HFF-Myc (cell line): ENCODE measurements at places on chromosomes 4 and X.

GRCh38 chrX:149650162-149650561, 18.6 kb upstream of the TMEM185A start:
- no peak for DNase-seq

DNA sequence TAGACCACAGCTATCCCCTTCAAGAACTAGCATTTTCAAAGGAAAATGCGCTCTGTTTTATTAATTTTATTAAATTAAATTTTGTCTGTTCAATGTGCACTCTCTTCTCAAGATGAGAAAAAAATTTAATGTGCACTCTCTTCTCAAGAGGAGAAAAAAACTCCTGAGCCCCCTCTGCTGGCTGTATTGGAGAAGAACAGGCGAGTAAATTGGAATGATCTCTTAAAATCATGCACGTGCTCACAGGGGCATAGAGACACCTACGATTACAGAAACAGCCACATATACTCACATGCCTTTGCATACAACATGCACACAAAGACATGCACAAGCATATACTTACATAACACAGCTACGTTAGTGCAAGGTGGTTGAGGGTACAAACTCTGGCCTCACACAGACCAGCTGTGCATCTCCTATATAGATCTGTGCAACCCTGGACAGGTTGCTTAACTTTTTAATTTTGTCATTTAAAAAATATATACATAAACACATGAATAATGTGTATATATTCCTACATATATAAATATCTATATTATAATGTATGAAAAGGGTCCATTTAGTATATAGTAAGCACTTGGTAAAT, 176.2 kb upstream of the CXorf66 start:
- no peak for DNase-seq

DNA sequence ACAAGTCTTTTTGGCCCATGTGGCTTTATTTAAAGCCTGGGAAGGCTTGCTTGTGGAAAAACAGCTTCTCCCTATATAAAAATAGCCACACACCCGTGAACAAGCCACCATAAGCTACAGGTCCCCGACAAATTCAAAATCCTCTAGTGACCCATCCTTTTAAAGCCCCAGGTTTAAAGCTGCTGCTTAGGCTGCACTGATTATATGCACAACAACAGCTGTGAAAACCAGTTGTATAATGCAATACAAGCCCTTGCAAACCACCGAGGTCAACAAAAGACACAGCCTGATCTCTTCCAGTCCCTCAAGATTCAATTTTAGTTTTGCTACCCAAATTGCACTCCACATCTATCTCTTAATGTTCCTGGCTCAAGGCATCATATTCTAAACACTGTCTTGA, 186.0 kb upstream of the WDFY3 start:
- no peak for DNase-seq

- peak; percentile 83 for DNase-seq
Measured at GRCh38 chr4:176794151-176794550, 1.4 kb upstream of the VEGFC start.

DNA sequence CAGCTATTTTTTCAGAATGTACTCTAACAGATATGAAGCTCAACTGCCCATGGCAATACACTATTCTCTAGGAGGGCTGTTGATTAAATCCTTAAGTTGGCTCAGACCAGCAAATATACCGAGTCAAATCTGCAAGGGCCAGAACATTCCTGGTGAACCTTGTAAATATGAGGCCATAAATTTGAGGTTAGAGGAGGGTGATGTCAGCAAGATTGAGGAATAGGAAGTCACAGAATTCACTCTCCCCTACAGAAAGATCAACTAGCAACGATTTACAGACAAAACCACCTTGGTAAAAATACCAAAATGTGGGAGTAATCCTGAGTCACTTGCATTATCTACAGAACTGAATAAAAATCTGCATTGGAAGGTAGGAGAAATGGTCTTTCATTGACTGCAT, 399.3 kb downstream of the GPM6A start:
- DNase-seq = no peak

DNA sequence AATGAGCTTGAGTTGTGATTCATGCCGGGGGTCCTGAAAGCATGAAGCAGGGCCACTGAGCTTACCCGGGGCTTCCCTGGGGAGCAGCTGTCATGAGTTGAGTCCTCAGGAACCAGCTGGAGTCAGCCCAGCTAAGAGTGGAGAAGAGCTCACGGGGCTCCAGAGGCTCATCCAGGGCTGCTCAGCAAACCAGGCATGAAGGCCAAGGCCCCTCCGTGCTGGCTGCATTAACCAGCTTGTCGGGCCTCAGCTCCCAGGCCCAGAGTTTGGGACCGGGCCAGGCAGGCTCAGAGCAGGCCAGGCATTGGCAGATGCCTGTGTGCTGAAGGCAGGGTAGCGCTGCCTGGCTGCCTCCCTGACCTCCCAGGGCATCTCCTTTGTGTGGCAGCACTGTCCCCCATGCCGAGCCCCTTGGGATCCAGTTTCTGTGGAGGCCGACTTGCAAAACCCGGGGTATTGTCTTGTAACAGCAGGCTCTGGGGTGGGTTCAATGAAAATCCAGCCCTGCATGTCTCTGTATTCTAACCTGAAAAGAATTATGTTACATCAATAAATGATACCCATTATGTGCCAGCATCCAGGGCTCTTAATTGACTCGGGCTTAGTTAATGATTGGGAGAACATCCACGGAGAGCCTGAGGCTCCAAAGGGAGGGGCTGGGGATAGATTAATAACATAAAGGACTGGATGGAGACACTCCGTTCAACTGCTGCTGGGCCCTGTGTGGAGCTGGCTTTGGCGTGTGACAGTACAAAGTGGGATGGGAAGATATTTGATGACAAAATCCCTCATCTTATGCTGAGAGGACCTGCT, 68.0 kb upstream of the MSX1 start:
- no peak for DNase-seq

GRCh38 chrX:53481816-53482465, 47.8 kb upstream of the HSD17B10 start:
- peak; percentile 19 for DNase-seq

DNA sequence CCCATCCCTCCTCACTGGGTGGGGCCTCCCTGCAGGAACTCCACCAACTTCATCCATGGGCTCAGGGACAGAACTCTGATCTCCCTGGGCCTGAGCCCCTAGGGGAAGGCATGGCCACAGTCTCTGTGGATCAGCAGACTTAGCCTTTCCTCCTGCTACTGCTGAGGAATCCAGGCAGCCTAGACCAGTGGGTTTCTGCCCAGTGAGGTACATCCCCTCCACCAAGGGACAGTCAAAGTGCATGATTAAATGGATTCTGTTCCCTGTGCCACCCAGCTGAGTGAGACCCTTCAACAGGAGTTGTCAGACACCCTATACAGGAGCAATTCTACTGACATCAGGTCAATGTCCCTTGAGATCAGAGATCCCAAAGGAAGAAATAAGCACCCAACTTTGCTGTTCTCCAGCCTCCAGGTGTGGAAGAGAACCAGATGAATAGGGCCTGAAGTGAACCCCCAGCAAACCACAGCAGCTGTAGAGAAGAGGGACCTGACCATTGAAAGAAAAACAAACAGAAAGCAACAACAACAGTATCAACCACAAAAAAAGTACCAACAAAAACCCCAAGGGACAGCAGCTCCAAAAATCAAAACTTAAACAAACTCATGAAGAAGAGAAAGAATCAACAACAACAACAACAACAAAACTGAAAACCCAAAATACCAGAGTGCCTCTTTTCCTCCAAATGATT, 84.8 kb downstream of the CHIC1 start:
- no peak for DNase-seq

- DNase-seq = no peak
Measured at GRCh38 chr4:2354760-2355159, 63.7 kb downstream of the ZFYVE28 start.

DNA sequence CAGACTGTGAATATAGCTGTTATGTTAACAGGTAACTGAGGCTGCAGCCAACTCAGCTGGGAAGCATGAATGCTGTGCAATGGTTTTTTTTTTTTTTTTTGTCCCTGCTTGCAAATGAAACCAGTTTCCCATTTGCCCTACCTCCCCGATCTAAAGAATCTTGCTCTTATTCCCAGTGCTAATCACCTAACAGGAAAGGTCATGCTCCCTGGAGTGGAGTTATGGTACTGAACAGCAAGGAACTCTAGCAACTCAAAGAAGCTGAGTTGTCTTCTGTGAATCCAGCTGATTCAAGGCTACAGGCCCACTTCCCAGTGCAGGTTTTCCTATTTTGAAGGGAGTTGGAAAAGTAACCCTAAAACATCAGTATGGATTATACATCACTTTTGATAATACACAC, 52.1 kb downstream of the HTR2C start:
- no peak for DNase-seq

GRCh38 chr4:1890979-1891570, 19.9 kb downstream of the NSD2 start:
- no peak for DNase-seq

DNA sequence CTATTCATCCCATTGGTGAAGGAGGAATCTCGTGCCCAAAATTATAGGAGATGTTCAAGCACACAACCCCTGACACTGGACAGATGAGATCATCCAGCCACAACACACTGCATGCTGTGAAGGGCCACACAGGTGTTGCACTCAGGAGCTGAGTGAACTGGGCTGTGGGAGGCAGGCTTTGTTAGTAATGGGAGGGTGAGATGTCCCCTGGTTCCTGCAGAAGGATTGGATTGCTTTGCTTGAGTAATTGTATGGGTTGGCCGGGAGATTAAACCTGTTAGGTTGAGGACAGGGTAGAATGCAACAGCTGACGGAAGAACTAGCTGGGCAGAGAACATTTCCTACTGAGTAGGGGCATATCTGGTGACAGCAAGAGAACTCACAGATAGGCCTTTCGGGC, 152.2 kb downstream of the TACR3 start:
- DNase-seq = no peak

- no peak for DNase-seq
Measured at GRCh38 chr4:64713256-64713840, 304.1 kb upstream of the TECRL start.

DNA sequence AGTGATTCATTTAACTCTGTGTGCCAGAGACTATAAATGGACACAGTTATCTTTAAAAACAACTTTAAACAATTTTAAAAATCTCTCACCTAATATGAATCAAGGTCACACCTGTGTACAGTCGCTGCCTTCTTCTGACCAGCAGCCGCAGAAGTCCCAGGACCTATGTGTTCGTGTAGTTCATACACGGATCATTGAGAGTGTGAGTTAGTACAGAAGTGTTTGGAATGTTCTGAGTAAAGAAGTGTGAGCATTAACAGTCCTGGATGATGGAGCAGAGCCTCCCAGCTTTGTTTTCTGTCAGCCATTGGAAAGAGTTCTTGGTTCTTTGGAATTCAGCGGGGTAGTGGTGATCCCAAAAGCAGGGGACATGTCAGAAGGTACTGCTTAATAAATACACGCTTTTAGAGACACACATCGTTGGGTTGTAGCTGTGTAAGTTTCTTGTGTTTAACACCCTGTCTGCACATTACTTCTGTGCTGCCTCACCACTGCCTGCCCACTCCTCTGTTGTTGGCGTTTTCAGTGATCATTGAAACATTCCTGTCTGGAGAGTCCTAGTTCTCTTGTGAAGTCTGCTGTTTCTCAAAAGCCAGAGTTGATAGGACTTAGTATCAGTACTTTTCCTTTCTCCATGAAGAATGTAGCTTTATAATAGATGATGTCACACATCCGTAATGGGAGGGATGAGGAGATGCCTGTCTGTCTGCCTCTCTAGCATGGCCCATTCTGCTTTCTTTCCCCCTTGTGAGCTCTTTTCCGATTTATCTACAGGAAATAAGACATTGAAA, 90.6 kb downstream of the PTTG2 start:
- no peak for DNase-seq

DNA sequence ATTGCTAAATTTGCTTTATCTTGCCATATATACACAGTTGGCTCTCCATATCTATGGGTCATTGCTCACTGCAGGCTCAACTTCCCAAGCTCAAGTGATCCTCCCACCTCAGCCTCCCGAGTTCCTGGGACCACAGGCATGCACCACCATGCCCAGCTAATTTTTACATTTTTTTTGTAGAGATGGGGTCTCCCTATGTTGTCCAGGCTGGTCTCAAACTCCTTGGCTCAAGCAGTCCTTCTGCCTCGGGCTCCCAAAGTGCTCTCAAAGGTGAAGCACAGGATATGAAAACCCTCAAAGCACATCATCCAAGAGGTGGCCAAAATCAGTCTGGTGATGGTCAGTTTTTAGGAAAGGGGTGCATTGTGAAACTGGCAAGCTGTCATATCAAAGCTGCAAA, 11.8 kb downstream of the CDS1 start:
- no peak for DNase-seq

DNA sequence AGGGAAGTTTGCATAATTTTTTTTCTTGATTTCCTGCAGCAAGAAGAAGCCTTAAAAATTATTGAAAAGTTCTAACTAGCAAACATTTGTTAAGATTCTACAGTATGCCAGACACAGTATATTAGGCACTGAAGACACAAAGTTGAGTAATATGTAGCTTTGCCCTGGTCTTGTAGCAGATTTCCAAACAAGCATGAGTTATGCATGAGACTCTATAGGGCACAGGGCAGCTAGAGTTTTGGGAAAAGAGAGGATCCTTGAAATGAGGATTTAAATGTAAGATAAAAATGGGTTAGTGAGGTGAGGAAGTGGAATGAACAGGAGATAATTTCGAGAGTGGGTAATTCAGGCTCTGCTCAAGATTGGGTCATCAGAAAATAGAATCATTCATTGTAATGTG, 8.6 kb upstream of the GPRIN3 start:
- DNase-seq = no peak

GRCh38 chr4:39346856-39347519, 19.2 kb downstream of the RFC1 start:
- DNase-seq = no peak

GRCh38 chr4:112146502-112146813, 1.2 kb downstream of the FAM241A start:
- DNase-seq = no peak

- no peak for DNase-seq
Measured at GRCh38 chr4:184385705-184386141, 88.6 kb downstream of the IRF2 start.

DNA sequence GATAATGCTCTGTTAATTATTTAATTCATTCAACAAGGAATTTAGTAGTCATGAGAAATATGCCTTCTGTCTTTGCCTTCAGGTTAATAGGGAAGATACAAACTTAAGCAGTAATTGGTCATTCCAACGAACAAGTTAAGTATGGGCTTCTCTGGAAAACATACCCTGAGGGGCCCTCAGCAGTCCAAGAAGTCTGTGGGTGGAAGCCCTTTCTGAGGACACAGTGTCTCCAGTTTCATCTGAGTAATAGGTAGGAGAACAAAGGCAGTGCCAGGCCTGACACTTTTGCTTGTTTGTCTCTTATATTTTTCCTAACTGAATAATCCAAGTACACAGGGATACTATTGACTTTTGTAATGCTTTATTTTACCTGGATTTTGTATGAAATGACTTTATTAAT, 262.5 kb downstream of the FBXW7 start:
- DNase-seq = no peak

- no peak for DNase-seq
Measured at GRCh38 chr4:155338196-155338595, 38.6 kb downstream of the MAP9 start.

- no peak for DNase-seq
Measured at GRCh38 chr4:154010371-154010770, 221.5 kb upstream of the SFRP2 start.

- DNase-seq = no peak
Measured at GRCh38 chr4:34432706-34433105, 1811.6 kb downstream of the ARAP2 start.

- DNase-seq = no peak
Measured at GRCh38 chrX:41603596-41603995, 85.2 kb upstream of the GPR34 start.

- DNase-seq = no peak
Measured at GRCh38 chrX:721354-721753, 90.8 kb downstream of the SHOX start.
